Activated T-cell treated with anti-CD3 and anti-CD28 coated beads, Interleukin-2, amount 50 U/mL, for 72 hours (primary cell): ENCODE measurements at places on chromosomes 11 and 22. TPM values are rescaled to one million over a fixed set of nuclear protein-coding genes. Genes with fewer than 3 reads are reported as not detected.

GRCh38 chr22:37188901-37189466 is 937 bp upstream of the C1QTNF6 start:
- no peak for DNase-seq

KCNJ1 gene
- total RNA-seq: not detected

SCUBE2 gene
- 0.37 TPM for total RNA-seq

CYP2D6 gene
- 6.6 TPM for total RNA-seq

DNA sequence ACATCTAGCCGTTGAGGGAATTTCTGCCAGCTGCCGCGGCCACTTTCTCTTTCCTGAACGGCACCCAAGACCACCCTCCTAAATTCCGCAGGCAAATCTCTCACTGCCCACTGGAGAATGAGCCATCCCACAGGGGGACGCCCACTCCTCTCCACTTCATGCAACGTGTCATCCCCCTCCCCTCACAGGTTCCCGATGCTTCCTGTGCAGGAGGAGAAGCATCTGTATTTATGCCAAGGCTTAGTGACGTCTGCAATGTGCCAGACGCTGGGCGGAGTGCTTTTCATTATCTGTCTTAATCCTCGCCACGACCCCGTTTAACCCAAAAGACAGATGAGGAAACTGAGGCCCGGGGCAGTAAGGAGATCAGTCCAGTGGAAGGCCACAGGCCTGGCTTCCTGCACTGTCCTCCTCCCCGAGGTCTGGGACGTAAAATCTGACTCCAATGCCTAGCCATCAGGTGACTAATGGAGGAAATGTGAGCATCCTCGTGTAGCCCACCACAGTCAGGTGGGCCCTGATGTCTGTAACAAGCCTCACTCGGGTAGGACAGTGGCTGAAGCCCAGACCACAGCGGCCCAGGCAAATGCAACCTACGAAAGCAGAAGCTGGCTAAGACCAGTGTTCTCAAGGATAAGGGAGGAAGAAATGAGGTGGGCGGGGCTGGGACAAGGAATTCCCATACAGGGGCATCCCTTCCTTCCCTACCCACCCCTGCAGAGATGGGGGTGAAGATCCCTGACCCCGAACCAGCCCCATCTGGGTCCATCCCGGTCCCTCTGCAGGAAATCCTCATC is 23.1 kb downstream of the MN1 start:
- no peak for DNase-seq

DNA sequence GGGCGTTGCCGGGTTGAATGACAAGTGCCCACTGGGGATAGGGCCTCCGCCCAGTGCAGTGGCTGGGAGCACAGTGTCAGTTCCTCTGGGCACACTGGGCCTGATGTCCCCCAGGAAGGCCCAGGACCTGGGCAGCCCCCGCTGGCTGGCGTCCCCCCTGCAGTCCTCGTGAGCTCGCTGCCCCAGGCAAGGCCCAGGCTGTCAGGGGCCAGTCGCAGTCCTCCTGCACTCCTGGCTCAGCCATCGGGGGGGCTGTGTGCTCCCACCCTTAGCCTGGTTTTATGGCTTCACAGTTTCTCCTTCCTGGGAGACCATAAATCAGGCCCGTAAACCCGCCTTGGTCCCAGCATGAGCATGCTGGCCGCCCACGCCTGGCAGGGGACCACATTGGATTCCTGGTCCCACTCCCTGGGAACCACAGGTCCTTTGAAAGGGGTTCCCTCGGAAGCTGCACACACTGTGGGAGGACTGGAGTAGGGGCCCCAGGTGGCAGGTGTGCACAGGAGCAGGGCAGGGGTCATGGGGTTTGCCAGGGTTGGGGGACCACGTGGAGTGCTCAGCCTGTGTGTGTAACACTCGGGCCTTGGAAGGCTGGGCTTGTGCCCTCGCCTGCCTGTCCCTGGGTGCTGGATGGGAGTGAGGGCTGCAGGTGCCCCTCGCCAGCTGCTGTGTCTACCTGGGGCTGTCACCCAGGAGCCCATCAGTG is 113.6 kb downstream of the KCNQ1OT1 start:
- DNase-seq: no peak

SOX6 gene
- 0.48 TPM for total RNA-seq

DNA sequence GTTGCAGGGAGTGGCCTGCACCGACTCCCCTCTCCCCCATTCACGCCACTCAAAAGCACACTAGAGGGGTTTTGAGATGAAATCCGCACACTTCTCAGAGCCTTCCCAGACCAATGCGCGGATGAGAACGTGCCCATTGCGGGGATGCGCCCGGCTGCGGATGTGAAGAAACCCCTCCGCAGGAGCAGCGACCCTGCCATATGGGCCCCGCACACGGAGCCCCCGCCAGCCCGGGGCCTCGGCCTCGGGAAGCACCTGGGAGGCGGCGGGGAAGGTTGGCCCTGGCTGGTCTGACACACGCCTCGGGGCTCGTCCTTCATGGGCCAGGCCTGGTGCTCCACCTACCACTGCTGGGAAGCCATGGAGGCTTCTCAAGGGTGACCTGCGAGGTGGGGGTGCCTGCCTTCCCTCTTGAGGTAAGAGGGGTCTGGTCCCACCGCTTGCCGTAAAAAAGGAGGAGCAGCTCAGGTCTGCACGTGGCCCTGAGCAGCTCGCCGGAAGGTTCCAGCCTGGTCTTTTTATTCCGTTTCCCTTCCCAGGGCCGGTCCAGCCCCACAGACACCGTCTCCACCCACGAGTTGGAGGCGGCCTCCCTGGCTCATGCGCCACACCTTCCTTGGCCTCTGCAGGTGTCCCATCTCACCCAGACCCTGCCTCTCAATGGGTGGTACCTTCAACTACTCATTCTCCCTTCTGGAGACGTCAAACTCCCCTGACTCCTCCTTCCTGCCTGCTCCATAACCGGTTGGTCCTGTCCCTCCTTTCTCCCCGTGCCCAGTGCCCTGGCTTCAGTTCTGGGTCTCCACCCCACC is 39.4 kb downstream of the TRMU start:
- no peak for DNase-seq

DNA sequence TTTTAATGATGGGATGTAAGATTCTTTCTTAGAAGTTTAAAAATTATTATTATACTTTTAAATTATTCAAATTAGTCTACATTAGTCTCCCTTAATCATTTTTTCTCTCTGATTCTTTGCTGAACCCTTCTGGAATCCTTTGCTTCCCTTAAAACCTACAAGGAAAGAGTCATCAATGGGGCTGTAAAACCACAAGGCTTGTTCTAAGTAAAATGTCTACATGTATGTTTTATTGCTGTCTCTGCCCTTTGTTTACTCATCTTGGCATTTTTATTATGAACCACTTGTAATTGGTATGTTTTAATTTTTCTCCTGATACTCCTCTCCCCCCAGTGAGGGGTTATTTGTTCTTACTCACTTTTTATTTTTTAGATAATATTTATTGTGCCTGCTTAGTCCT is 27.4 kb downstream of the FAR1 start:
- DNase-seq: no peak

DNA sequence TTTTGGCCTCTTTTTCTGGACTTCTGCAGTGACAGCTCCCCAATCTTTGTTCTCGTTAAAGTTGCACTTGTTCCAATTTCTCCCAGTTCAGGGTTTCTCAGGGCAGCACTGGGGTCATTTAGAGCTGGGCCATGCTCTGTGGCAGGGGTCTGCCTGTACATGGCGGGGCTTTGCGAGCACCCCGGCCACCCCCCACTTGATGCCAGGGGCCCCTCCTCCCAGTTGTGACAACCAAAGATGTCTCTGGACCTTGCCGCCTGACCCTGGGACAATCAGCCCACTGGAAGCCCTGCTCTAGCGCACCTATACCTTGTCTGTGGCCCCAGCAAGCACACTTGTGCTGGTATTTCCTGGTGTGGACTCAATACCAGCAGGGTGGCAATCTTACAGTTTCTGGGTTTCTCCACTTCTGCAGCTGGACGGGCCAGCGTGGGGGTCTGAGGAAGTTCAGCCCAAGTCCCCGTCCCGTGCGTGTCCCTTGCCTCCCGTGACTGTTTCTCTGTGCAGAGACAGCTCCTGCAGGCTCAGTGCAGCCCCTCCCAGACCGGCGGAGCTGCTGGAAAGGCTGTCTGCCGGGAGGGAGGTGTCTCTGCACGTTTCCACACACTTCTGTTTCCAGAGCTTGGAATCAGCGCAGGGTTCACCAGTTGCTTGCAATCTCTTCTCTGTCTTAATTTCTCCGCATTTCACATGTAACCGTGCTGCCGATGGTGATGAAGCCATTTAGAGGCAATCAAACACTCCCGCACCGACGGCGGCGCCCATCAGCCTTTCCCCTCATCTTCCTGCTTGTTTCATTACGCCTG is 1328.9 kb downstream of the BRD1 start:
- no peak for DNase-seq

DNA sequence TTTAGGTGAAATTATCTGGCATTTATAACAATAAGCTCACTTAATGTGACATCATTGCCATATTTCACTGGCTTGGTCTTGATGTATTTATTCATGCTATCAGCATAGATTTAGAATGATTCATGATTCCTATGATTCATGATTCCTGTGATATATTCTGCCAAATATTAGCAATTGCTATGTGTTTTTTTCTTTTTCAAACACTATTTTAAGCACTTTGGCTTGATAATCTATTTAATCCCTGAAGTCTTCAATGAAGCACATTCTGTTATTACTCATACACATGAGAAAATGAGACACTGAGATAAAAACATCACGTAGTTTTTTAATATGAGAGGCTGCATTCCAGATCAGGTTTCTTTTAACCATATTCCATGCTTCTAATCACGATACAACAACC is 78.5 kb downstream of the LUZP2 start:
- no peak for DNase-seq

C11orf65 gene
- total RNA-seq: 1.5 TPM

- DNase-seq: no peak
These were observed 5.9 kb upstream of the ETS1 start for GRCh38 chr11:128593281-128593680.

DNA sequence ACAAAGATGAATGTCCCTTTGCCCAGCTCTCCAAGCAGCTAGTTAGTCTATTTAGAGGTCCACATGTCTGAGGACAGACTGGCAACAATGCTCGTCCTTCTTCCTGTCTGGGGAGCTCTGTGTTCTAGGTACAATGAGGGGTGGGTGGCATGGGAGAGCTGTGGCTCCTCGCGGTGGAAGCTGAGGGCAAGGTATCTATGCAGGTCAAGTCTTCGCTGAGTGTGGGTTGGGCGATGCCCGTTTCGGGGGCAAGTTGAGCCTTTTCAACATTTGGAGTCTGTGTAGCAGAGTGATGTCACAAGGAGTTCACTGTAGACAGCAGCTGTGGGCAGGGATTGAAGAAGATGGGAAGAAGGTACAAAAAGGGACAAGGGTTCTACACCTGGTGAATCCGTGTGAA is 163.2 kb downstream of the FEZ1 start:
- DNase-seq: no peak

DNA sequence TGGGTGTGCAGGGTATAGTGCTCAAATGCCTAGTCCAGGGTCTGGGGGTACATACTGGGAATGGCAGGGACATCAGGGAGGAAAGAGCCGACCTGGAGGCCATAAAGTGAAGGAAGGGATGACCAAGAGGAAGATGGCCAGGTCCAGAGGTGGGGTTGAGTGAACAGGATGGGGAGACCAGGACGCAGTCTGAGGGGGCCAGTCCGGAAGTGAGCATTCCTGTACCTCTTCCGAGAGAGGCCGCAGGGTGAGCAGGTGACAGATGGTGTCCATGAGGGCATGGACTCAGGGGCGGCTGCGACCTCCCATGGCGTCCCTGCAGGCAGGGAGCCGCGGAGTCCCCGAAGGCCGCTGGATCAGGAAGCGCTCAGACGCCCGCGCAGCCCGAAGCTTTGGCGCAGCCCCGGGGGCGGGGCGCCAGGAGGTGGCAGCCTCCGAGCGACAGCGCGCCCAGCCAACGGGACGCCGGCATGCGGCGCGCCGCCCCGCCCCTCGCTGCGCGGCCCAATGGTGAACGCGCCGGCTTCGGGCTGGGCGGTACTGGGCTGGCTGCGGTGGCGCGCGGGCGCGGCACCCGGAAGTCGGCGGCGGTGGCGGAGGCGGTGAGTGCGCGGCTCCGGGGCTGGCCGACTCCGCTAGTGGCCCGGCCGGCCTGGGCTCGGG is at the start of gene TANGO2:
TSS of gene TANGO2 (plus strand) at position 578 of the 663 bp plus-strand sequence. CDS start 15,689 bp downstream, outside the sequence.
- DNase-seq: peak; percentile 98
